ENCODE measurements at places on chromosomes 4 and X.

- DNase-seq, result no peak
These were observed 168.8 kb upstream of the FAM47A start for GRCh38 chrX:34300871-34301270.

GRCh38 chrX:41630091-41630490, 58.7 kb upstream of the GPR34 start:
- DNase-seq, result no peak

- no peak for DNase-seq
These were observed 74.4 kb downstream of the SLC9B1 start for GRCh38 chr4:102945066-102945465.

- DNase-seq, result no peak
These were observed 72.6 kb downstream of the GPR82 start for GRCh38 chrX:41796577-41796976.

GRCh38 chr4:26482508-26483462, 7.5 kb downstream of the CCKAR start:
- no peak for DNase-seq

Measured in DMS153 (cell line).